ENCODE measurements at places on chromosomes 2 and 18.

DNA sequence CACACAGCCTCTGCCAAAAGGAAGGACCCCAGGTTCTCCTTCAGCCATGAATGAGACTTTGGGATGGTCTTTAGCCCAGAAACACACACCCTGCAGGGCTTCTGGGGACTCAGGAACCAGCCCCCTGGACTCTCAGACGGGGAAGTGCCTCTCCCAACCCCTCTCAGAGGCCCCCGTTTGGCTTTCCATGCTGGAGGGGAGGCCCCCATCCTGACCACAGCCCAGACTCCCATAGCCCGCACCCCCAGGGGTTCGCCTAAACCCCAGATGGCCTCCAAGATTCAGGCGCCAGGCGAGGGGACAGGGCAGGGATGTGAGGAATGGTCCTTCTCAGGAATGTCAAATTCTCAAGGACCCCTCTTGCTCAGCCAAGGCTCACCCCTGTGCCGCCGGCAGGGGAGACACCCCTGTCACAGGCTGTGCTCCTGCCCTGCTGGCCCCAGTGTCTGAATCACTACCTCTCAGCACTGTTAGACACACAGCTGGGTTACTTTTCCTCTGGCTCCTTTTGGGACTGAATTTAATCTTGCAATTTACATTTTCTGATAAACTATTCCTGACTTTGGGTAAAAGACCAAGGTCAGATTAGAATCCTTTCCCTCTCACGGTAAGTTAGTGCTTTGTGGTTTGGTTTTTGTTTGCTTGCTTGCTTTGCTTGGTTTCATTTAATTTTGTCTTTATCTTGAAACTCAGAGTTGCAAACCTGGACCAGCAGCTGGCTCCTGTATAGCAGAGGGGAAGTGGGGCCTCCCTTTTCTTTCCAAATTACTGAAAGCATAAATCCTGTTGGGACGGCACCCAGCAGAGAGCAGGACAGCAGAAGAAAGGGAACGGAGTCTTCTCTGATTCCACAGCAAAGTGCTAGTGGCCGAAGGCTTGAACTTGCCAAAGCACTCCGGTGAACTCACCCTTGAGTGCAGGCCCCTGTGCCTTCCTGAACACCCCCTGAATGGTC is 198.9 kb upstream of the RAB6C start:
- DNase-seq, result no peak

DNA sequence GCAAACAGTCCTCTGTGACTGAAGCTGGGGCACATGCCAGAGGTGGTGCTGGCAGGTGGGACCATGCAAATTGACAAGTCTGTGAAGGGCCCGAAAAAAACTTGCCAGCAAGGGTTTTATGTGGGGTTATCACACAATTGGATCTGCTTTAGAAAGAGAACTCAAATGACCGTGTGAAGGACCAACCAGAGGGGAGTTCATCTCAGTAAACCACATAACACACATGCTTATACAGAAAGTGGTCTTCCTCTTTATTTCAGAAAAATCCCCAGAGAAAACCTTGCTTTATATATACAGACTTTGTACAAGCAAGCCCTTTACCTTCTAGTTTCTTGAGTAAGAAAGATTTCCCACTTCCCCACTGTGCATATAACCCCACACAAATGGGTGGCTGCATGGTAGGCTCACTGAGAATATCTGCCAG is 46.7 kb downstream of the KIDINS220 start:
- no peak for DNase-seq

DNA sequence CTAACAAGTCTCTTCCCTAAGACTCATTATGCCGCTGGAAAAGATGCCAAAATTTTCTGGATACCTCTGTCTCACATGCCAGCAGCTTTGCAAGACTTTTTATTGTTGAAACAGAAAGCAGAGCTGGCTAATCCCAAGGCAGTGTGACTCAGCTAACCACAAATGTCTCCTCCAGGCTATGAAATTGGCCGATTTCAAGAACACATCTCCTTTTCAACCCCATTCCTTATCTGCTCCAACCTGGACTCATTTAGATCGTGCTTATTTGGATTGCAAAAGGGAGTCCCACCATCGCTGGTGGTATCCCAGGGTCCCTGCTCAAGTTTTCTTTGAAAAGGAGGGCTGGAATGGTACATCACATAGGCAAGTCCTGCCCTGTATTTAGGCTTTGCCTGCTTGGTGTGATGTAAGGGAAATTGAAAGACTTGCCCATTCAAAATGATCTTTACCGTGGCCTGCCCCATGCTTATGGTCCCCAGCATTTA is 26.3 kb downstream of the DHRS9 start:
- peak; percentile 35 for DNase-seq

DNA sequence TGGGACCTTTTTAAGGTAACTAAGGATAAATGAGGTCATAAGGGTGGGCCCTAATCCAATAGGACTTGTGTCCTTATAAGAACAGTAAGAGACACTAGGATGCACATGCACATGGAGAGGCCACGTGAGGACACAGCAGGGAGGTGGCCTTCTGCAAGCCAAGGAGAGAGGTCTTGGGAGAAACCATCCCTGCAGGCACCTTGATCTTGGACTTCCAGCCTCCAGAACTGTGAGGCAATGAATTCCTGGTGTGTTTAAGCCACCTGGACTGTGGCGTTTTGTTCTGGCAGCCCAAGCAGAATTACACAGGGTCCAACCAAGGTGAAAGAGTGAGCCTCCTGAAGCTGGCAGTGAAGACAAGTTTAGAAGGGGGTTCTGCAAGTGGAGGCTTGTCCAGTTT is 89.6 kb upstream of the IL1R2 start:
- no peak for DNase-seq

DNA sequence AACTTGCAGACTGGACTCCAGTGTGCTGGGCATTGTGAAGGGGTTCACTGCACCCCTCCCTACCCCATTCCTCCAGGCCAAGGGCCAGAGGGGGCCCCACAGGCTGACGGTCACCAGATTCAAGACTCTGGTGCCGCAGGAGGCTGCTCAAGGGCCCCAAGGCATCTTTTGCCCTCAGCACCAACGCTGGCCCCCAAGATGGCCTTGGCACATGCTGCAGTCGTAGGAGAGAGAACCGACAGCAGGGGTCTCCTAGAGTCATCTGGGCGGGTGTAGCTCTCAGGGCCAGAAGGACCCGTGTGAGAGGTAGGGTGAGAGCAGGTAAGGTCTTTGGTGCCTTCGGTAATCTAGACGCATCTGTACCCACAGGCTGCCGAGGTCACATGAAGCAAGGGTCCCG is 18.7 kb upstream of the ODC1 start:
- no peak for DNase-seq

- DNase-seq, result no peak
Measured at GRCh38 chr2:33588232-33588631, 10.9 kb downstream of the FAM98A start.

GRCh38 chr2:102782933-102783332 is 21.1 kb downstream of the TMEM182 start:
- no peak for DNase-seq

DNA sequence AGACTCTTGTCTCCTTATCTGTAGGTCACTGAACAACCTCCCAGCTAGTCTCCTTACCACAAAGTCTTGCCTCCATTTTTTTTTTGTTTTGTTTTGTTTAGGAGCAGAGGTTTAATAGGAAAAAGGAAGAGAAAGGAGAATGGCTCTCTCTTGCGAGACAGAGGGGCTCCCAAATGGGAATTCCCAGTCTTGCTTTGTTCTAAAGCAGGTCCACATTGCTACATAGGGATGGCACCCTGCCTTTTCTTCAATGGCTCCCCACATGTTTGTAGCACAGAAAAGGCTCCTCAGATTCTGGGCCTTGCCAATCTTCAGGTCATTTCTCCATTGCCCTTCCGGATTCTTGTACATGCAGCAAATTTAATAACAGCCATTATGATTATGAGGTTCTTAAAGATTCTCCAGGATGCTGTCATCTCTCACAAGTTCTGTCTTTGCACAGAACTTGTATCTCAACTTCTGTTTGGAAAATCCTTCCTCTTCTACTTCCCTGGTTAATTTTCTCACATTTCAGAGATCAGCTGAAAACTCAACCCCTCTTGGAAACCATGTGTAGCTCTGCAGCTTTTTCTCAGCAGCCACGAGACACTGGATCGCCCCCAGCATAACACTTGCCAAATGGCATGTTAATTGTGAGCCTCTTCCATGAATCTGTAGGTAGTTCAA is 23.6 kb downstream of the IL1F10 start:
- no peak for DNase-seq

DNA sequence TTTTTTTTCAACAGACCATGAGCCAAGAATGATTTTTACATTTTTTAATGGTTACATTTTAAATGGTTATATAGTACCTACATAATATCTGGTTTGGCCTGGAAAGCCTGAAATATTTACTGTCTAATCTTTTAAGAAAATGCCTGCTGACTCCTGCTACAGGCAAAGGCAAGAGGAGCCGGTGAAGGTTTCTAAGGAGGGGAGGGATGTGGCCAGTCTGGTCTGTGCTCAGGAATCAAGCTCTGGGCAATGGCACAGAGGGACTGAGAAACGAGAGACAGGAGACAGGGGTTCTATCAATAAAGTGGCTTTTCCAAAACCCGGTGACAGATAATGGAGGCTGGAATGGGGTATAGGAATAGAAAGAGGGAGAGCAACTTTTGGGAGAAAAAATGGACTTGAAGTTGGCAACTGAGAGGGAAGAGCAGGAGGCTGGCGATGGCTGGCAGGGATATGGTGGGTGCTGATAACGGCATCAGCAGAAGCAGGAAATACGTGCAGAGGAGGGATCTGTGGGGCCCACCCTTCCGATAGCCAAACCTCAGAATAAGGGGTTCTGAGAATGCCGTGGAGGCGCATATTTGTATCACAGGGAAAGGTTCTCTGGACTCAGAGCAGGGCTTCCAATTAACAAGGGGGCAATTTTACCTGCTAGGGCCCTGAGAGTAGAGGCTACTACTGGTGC is 64.0 kb upstream of the DNMT3A start:
- no peak for DNase-seq

DNA sequence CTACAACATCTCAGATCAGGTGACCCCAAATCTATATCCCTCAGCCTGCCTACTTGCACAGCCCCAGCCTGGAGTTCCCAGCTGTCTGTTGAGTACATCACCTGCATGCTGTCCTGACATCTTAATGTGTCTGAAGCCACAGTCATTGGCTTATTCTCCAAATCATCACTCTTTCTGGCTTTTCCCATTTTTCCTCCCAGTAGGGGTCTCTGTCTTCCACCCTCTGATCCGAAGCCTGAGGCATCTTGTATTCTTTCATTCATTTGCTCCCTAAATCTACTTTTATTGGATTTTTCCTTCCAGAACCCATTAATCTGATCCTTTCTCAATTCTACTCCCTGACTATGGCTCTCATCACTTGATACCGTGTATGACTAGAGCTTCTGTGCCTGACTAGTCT is 332.9 kb upstream of the DCC start:
- DNase-seq, result no peak

- DNase-seq, result no peak
Measured at GRCh38 chr18:48914581-48915251, 36.0 kb downstream of the SMAD7 start.

- no peak for DNase-seq
Measured at GRCh38 chr18:6874315-6874714, 144.8 kb downstream of the ARHGAP28 start.

DNA sequence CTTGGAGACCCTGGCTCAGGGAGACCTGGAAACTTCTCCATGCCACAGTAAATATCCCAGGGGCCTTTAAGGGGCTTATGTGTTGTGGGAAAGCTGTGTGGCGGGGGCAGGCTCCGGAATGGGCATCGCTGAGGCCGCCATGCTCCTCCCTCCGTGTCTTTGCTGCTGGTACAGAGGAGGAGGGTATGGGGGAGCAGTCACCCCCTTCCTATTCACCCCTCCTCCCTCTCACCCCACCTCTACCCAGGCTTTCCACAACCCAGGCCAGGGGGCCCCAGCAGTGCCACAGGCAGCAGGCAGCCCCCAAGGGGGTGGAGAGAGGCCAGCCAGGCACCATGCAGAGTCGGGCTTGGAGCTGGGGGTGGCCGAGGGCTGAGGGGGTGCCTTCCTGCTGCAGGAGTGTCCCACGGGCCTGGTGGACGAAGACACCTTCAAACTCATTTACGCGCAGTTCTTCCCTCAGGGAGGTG is 28.0 kb upstream of the FAHD2A start:
- no peak for DNase-seq

- DNase-seq, result no peak
Measured at GRCh38 chr2:15388406-15389325, 172.5 kb downstream of the NBAS start.
